ENCODE measurements at places on chromosomes 3 and 15.

- DNase-seq, result no peak
These were observed 170.8 kb downstream of the IGSF11 start for GRCh38 chr3:118863731-118864322.

GRCh38 chr3:165192610-165193192 lies 3.5 kb downstream of the SLITRK3 start:
- no peak for DNase-seq

DNA sequence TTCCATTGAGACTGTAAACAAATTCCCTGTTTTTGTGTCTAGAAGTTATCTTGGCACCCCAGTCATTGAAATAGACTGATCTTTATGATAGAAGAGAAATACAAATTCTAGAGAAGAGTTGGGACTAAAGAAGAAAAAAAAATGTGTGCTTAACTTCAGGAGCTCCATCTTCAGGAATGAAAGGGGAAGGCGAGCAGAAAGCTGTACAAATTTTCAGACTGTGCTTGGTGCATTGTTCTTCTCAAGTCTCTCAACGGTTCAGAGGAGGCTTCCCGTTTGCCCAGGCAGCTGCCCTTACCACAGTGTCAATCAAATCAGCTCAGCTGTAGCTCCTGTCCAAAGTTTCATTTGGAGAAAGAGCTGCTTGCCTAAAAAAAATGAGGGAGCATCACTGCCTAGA lies 41.7 kb downstream of the OXSM start:
- DNase-seq, result no peak

DNA sequence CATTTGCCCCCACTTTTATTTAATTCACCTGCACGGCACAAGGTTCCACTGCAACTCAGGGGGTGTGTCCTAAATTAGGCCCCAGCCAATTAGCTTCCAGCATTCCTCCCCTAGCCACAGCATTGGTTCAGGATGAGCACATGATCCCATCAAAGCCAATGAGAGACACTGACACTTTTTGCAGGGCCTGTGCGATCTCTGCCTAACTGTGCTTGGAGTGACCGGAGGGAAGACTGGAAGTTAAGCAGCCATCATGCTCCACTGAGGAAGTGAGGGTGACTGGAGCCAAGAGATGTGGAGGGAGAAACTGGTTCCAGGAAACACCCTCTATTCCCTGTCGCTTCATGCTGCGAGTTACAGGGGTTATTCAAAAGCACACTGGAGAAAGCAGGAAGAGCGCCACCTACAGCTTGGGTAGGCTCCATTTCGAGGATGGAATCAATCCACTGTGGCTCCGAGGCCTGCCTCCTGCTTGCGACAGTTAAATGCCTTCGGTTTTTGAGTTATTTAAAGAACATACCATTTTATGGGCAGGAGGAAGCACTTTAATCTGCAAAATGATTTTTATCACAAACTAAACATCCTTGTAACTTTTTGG lies 122.2 kb upstream of the WNT5A start:
- no peak for DNase-seq

DNA sequence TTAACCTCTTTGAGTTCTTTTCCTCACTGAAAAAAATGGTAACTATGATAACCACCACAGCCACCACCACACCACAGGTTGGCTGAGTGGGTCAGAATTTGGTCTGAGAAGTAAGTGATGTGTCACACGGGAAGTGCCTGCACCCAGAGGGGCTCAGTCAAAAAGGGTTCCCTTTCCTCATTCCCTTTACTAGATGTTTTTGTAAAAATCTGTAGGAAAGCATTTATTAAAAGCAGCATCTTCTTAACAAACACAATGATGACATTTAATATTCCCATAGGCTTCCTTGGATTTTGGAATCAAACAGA lies 23.2 kb downstream of the CFAP92 start:
- no peak for DNase-seq
